NCI-H226 (cell line): ENCODE measurements at places on chromosomes 3 and 15.
A peak's percentile ranks its signal among the peaks of the same experiment; 100 is the strongest.

GRCh38 chr15:29133321-29133720 lies 136.3 kb downstream of the NSMCE3 start:
- DNase-seq, result no peak

- DNase-seq, result no peak
Observed at GRCh38 chr3:65678516-65678915, 360.2 kb downstream of the MAGI1 start.

- DNase-seq, result peak; percentile 7
Observed at GRCh38 chr3:176514297-176514696, 683.0 kb downstream of the TBL1XR1 start.

DNA sequence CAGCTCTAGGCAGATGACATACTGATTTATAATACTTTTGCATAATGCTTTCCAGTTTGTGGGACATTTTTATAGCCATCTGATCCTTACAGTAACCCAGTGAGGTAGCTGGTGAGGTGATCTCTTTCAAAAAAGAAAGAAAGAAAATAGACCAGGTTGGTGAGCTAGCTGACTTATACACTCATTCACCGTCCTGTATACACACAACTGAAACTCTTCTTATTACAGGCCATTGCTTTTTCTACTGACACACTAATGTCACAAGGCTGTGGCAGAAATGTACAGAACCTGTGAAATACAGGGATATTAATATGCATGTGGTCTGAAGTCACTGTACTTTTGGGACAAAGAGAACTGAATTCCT lies 150.2 kb upstream of the BHLHE40 start:
- DNase-seq, result no peak

- no peak for DNase-seq
Observed at GRCh38 chr3:113213896-113214587, 2.7 kb downstream of the BOC start.

- DNase-seq, result no peak
Observed at GRCh38 chr3:50532062-50532705, 28.8 kb upstream of the CACNA2D2 start.

DNA sequence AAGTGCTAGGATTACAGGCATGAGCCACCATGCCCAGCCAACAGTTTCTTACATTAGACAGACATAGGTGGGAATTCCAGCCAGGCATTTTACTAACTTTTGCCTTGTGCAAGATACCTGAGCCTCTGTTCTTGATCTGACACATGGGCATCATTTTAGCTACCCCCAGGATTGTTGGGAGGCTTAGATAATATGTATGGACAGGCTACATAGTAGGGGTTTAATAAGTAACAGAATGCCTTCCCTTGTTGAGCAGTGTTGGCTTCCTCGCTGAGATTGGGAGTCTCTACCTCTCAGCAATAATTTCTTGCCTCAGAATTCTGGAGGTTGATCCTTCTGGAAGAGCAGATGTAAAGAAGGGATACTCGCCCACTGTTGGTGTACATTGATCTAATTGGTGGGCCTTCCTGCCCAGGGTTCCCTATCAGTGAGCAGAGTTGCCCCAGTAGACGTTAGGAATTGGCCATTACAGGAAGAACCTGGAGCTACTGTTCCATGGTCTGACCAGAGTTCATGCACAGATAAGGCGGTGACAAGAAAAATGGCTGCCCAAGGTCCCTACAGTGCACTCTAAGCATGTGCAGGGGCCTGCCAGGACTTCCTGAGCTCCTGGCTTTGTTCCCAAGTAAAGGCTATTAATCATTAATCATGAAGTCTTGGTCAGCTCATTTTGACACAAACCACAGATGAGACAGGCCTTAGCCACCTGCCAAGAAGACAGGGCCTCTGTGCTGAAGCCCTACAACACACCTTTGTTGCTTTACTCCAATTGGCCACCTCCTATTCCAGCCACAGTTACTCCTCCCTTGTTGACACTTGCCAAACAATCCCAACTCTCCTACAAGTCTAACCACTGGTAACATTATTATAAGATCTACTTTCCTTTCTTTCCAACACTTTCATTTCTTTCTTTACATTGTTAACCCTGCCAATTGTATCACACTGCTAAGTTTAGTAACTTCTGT lies 5.0 kb upstream of the IL17RE start:
- DNase-seq, result peak; percentile 66

- DNase-seq, result no peak
Observed at GRCh38 chr3:29582273-29582672, 301.4 kb downstream of the RBMS3 start.

- peak; percentile 73 for DNase-seq
Observed at GRCh38 chr15:50145451-50145872, 26.4 kb upstream of the ATP8B4 start.

- no peak for DNase-seq
Observed at GRCh38 chr3:23810343-23811184, 4.8 kb downstream of the UBE2E1 start.

GRCh38 chr3:43786102-43786501 lies 95.4 kb downstream of the ABHD5 start:
- no peak for DNase-seq

DNA sequence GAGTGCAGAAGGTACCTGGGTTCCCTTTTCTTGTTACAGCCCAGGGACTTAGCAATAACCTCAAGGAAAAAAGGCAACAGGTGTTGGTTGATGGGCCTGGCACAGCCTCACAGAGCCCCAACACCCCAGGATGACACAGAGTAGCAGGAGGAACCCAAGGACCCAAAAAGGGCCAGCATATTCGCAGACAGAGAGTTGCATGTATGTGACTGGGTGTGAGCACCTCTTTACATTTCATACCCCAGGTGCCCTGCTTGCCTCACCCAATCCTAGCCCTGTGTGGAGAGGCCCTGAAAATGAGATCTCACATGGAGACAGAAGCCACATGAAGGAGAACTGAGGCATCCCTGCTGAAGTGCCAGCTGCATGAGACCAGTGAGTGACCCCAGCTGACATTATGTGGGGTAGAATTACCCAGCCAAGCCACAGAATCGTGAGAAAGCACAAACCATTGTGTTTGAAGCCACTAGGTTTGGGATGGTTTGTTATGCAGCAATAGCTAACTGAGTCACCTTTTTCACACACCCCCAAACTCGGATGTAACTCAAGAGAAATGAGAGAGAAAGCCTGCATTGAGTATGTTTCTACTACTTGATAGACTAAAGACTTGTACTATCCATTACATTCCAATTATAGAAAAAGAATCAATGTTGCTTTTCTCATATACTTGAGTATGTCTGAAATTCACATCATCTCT lies 26.2 kb upstream of the HHATL start:
- no peak for DNase-seq

- DNase-seq, result no peak
Observed at GRCh38 chr3:62436785-62437184, 63.4 kb upstream of the FEZF2 start.

DNA sequence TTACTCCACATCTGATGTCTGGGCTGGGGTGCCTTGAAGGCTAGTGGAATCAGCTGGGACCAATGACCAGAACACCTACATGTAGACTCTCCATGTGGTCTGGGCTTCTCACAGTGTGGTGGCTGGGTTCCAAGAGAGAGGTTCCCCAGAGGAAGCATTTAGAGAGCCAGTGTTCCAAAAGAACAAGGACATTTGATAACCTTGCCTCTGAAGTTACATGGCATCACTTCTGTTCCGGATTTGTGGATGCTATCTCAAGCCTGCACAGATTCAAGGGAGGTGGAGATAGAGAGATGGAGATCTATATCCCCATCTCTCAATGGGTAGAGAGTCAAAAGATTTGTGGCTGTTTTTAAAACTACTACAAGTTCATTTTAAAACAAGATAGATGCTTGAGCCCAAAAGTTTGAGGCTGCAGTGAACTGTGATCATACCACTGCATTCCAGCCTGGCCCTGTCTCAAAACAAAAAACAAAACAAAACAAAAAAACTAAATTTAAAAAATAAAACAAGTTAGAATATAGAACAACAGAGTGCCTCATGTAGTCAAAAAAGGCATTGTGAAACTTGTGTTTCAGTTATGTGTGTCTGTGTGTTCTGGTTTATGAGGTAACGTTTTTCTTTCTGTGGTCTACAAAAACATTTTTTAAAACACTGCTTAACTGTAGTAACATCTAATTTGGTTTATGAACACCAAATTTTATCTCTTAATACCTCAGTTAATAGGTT lies 44.8 kb downstream of the PDE8A start:
- no peak for DNase-seq

DNA sequence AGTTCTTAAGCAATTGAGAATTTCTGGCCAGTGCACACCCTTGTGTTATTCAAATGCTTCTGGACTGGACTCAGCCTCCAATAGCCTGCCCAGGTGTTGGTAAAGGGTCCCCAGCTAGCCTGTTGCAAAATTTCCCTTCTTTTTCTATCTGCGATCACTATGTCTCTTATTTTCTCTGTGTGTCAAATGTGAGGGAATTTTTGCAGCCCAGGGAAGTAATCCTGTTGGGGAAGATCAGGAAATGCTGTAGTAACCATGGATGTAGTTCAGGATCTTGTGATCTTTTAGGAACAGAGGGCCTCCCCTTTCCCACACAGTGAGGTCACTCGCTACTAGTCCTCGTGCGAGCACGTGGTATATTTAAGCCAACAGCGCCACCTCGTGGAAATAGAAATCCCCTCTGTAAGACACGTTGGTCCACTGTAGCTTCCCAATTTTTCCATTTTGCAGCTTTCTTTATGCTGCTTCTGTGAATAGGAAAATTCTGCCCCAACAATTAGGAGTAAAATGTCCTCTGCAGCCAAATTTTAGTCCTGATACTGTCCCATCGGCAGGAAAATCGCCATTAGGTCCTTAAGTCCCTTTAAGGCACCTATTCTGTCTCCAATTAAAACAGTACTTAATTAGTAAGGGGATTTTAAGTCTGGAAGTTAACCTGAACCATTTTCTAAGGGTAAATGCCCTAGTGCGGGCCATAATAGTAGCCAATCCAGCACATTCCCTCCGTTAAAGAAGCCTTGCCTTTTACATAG lies 4.0 kb upstream of the SMCO1 start:
- DNase-seq, result peak; percentile 63

DNA sequence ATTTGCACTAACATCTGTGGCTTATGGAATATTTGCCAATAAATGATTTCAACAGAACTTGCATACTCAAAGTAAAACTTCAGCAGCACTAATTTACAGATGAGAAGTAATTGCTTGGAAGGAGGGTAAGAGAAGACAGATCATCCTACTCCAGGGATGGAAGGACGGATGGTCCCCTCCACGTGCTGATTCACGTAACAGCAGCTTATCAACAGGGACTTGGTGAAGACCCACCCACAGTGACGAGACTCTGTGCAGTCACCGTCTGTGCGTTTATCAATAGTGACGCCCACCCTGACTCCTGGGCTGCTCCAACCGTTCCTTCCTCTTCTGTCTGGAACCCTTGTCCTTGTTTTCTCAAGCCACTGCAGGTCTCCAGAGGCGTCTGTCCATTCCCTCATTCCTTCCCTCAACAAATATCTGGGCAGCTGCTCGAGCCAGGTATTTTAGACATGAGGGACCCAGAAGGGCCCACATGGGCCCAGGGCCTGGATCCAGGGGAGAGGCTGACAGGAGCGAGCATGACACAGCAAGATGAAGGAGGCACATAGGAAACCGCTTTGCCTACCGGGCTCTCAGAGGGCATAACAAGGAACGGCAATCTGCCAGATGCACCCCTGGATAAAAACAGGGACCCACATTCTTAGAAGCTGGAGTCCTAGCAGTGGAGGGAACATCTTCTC lies 33.3 kb downstream of the PCSK6 start:
- DNase-seq, result no peak

DNA sequence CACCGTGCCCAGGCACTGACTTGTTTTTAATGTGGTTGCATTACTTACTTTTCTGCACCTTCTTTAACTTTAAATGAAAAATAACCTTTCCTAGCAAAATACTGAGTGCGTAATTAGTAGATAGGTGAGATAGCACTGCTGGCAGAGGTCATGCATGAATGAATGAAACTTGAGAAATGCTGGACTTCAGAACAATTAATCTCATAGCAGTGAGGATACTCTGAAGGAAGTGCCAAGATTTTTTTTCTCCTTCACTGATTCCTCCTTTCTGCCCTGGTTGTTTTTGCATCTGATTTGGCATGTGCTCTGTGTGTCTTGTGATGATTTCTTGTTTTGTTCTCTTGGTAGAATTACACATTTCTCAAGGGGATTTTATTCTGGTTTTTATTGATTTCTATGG lies 378.9 kb downstream of the PTPRG start:
- no peak for DNase-seq

DNA sequence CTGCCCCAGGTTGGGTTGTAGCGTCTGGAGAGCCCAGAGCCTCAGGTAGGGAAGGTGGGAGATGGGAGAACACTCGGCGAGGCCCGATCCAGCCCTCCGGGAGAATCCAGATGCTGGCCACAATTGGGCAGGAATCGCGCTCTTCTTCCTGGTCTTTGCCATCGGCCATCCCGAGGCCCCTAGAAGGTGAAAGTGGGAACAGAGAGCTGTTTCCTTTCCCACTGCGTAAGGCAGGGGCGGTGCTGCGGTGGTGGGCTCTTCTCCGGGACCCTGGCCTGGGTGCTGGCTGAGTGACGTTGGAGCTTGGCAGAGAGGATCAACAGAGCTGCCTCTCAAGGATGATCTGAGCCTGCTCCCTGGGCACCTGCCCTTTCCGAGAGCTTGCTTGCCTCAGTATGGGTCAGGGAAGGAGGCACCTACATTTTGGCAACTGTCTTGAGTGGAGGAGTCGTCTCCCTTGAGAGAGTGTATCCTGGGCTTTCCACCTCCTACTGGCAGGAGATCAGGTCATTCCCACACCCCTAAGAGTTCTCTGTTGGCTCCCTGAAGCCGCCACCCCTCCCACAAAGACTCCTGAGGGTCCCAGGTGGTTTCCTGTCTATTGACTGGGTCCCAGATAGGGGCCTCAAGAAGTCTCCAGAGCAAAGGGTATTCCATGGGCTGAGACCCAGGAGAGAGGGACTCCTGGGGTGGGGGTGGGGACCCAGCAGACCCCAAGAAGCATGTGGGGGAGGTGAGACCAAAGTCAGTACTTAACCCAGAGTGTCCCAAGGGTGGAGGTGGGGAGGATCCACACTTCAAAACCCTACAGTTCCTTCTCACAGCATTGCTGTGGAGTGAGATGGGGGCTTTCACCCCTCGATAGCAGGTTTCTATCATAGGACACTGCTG lies 1.6 kb downstream of the C15orf39 start:
- DNase-seq, result peak; percentile 57

DNA sequence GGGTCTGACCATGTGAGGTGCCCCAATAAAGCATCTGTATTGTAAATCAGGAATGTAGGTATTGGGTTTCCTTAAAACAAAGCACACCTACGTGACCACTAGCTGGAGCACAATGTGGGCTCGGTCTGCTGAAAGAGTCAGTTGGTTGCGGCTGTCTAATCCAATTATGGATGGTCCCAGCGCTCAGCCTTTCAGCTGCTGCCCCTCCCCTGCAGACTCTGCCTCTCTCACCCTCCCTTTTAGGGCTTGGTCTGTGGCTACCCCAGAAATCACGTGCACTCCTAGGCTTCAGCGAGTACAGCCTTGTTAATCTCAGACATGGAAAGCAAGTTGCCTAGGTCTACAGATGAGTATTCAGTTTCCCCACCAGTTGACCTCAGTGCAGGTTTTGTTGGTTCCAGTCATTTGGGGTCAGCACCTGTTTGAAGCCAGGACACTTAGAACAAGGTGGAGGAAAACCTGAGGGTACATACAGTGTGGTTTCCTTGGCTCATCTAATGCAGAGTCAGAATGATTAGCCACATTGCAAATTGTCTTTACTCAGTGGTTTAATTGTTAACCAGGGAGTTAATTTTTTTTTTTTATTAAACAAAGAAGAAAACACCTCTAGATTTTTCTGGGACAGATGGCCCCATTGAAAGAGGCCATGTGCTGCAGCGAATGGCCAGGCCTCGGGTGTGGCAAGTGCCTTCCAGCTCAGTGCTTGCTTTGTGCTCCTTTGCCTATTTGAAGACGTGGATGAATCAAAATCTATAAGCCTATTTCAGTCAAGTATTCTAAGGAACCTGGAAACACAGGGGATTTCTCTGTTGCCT lies 137.7 kb downstream of the IGF1R start:
- DNase-seq, result no peak

- no peak for DNase-seq
Observed at GRCh38 chr3:143000528-143000927, 842 bp upstream of the U2SURP start.
